Kidney (tissue), 22 donors: ENCODE measurements at places on chromosomes 2 and 18.

DNA sequence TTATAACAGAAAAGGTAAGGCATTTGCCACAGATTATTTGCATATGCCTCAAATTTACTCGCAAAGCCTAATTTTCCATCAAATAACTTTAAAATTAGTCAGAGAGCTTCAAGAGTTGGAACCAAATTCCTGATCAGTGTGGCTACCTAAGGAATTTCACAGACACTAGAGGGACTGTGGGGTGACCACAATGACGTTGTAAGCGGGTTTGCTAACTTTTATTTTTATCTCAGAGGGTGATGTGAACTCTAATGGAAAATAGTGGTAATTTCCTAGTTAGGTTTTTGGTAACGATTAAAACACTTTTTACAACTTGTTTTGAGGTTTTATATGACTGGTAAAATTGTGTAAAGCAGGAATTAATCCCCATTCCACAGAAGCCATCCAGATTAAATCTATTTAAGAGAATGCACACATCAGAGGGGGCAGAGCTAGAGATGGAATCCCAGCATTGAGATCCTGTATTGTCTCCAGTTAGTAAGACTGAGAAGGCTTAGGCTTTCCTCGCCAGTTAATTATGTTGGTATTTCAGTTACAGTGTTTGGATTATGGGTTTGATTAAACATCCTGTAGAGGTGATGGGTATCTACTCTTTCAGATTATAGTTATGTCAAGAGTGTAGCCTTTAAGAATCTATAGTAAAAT lies 129.0 kb downstream of the GPD2 start:
- no peak for DNase-seq

GRCh38 chr2:1448009-1448408 lies 34.7 kb downstream of the TPO start:
- DNase-seq, result no peak

DNA sequence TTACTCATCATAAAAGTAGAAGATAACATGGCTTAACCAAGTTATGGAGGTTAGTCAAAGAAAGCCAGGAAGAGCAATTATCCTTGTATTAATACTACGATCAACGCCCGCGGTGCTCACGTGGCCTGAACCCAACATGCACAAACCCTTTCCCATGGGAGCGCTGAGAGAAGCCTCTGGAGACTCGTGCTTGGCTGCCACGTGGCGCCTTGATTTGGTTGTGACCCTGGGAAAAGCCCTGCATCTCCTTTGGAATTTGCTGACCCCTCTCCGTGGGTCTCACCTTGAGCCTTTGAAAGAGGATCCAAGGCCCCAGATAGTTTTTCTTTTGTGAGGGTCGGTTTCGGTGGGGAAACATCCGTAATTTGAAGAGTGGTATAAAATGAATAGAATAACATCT lies 255.6 kb downstream of the DCDC2C start:
- DNase-seq, result no peak

GRCh38 chr2:226427538-226428307 lies 371.9 kb downstream of the IRS1 start:
- no peak for DNase-seq
